ENCODE measurements at places on chromosomes 5 and 9.

GRCh38 chr5:69416699-69417098 is 1.8 kb downstream of the MARVELD2 start:
- DNase-seq: no peak

DNA sequence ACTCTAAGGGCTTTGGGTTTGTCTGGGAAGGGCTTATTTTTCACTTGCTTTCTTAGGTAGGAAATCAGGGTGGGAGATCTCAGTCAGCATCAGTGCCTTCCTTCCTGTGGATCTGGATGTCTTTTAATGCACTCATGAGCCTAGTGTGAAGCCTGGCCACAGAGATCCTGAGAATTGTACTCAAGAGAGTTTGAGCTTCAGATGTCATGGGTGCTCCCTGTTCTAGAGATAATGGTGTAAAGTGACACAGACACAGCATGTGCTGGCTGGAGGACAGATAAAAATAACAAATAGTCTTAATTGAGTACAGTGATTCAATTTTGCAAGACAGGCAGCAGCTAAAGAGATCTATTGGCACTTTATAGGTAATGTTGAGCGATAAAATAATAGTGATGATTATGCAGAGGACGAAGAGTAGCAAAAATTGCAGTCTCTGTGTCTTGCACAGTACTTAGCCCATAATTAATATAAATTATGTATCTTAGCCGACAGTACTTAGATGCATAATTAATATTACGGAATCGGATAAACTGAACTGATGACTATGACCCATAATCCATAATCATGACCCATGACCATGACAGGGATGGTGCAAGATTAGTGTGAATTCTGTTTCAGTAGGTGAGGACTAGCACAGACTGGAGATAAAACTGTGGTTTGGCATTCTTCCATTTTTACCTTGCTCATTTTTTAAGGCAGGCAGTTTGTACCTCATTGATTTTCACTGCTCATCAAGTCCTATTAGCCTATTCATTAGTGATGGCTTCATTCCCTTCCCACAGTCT is 408.7 kb upstream of the PIK3R1 start:
- DNase-seq: no peak

DNA sequence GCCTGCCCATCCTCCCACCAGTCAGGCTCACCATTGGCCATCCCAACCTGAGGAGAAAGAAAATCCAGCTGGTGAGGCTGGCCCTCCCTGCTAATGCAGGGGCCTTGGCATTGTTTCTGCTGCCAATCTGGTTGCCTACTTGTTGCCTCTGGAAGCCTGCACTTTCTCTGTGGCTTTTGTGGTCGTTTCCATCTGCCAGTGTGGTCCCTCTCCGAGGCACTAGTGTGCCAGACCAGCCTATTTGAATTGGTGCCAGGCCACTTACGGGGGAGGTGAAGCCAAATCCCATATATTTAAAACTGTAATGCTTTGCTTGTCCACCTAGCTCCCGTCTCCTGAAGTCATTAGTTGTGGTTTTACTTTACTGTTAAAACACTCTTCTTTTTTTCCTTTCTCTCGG is 213.4 kb upstream of the ADAMTSL1 start:
- DNase-seq: no peak

- DNase-seq: peak; percentile 1
These were observed 97.0 kb downstream of the MEF2C start for GRCh38 chr5:88785746-88786565.

- no peak for DNase-seq
These were observed 183.5 kb downstream of the SNX18 start for GRCh38 chr5:54700986-54701578.

DNA sequence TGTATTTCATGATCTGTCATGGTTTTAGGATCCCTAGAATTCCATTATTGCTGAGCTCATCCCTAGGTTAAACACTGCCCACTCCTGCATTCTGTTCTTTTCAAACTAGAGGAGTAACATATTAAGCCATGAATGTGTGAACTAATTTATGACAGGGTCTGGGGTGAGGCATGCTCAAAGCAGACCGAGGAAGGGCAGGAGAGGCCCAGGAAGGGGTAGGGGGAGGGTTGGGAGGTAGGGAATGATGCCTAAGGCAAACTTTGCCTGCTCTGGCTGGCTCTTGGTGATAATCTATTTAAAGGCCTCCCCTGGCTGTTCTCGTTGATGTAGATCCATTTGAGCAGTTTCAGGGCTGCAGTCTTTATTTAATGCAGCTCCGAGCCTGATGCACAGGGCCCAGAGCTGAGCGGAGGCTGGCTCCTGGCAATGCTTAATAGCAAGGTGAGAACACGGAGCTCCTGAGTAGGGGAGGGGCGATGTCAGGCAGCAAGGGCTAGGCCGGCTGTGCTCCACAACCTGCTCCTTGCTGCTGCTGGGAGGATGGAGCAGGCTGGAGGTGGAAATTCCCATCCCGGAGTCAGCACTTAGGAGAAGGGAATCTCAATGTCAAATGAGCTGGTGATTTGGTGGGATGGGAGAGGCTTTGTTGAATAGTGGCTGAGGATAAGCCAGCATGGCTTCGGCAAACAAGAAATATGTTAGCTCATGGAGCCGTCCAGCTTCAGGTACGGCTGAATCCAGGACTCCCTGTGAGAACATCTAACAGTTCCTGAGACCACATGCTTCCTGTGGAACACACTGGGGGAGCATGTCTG is 73.2 kb upstream of the UNC5A start:
- DNase-seq: no peak

GRCh38 chr5:134370311-134370870 is 978 bp upstream of the UBE2B start:
- DNase-seq: no peak

DNA sequence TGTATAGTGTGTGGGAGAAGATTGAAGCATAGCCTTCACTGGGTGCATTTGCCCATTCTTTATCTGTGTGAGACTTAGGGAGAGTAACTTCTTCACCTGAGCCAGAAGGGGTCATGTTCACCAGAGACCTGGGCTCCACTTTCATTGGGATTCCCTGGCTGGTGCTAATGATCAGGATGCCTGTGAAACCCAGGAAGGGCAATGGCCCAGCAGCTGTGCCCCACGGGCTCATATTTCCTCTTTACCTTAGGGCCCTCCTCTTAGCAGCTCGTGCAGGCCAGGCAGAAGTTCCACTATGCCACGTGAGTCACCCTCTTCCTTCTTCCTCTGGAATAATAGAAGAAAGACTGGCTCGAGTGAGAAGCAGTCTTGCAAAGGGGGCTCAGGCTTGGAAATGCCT is 5.0 kb downstream of the PPARGC1B start:
- no peak for DNase-seq

GRCh38 chr9:114077162-114077837 is 800 bp downstream of the AMBP start:
- DNase-seq: no peak

DNA sequence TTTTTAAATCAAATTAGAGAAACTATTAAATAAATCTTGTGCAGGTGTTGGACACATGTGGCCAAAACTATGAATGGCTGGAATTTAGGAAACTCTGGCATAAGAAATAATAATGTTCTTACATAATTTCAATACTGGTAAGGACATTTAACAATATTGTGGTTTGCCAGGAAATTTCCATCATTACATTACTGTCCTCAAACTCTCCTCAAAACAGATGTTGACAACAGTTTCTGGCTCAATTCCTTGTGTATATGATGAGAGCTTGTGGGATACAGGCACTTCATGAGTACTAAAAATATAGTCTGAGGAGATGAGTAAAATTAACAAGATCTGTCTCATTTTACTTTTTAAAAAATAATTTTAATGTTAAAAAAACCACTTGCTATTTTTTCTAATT is 27.9 kb downstream of the MCTP1 start:
- DNase-seq: no peak

GRCh38 chr5:40991168-40991980 is 79.8 kb downstream of the MROH2B start:
- DNase-seq: no peak

GRCh38 chr9:26789959-26790358 is 102.6 kb downstream of the CAAP1 start:
- no peak for DNase-seq

GRCh38 chr5:94707359-94707758 is 88.9 kb downstream of the SLF1 start:
- DNase-seq: no peak

DNA sequence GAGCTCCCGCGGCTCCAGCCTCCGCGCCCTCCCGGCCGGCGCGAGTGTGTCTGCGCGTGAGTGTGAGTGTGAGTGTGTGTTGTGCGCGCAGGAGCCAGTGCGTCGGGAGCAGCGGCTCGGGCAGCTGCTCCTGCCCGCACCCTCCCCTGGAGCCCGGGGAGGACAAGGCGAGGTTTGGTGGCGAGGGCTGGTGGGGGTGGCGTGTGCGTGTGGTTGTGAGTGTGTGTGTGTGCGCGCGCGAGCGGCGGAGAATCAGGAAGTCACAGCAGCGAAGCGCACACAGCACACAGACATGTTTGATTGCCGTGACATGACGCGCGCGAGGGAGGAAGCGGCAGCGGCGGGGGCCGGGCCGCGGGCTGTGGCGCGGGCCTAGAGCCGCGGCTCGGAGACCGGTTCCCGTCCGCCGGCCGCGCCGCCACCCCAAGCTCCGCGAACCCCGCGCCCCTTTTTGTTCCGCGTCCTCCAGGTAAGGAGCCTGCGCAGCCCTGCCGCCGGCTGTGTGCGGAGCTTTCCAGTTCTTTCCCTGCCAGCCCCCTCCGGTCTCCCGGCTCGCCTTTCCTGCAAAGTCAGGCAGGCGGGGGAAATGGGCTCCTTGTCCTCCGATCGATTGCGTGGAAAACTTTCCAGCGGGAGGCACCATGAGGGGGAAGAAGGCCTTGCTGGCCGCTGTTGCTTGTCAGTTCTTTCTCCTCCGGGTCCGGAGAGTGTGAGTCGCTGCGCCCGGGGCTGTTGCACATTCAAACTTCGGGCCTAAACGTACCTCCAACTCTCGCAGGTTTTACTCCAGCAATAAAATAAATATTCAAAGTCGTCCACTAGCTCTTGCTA is 2.4 kb downstream of the SMARCA2 start:
- DNase-seq: peak; percentile 57

GRCh38 chr9:3862561-3862960 is 336.8 kb upstream of the RFX3 start:
- DNase-seq: no peak

GRCh38 chr9:73172901-73173215 is 21.2 kb downstream of the ANXA1 start:
- DNase-seq: no peak

DNA sequence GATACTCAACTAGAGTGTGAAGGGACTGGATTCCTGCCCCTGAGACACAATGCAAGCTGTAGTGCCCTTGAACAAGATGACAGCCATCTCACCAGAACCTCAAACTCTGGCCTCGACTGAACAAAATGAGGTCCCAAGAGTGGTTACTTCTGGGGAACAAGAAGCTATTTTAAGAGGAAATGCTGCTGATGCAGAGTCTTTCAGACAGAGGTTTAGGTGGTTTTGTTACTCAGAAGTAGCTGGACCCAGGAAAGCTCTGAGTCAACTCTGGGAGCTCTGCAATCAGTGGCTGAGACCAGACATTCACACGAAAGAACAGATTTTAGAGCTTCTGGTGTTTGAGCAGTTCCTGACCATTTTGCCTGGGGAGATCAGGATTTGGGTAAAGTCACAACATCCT is 2.4 kb downstream of the ZNF483 start:
- no peak for DNase-seq

GRCh38 chr5:68848091-68848490 is 245.7 kb upstream of the SLC30A5 start:
- no peak for DNase-seq

DNA sequence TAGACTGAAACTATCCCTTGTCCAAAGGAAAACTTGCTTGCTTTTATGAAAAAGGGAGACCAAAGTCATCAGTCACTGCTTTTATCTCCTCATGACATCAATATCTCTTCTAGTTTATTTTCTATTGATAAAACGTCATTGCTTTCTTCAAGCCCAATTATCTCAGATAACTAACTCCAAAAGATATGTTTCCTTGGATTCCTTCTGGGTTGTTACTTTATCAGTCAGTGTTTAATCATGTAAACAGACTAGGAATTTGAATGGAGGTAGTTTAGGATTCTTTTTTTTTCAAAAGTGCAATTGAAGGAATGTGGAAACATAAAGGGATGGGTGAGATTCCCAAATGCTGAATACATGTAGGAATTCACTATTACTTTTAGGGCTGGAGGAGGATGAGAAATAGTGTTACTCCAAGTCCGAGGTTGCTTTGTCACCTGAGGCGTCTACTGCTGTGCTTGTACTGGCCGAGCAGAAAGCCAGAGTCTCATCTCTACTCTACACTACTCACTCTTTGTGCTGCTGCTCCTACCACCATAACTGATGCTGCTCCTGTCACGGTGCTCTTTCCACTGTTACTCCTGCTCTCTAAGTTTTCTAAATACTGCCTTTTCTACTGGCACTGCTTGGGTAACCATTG is 1697.1 kb upstream of the NUDT12 start:
- no peak for DNase-seq
